ENCODE measurements at places on chromosomes 7 and 10. TPM values are rescaled to one million over a fixed set of nuclear protein-coding genes. Genes with fewer than 3 reads are reported as not detected.

Gene CADPS2
- 36.0 TPM for total RNA-seq

Gene PLPP4
- total RNA-seq, result 3.6 TPM

Gene FRAT1
- 1.2 TPM for total RNA-seq

Gene SLF2
- 114 TPM for total RNA-seq

Gene DCLRE1A
- 14.8 TPM for total RNA-seq

Gene GLUD1
- total RNA-seq, result 186 TPM

Gene PLAU
- 9.5 TPM for total RNA-seq

Gene CLDN3
- total RNA-seq, result 0.21 TPM

Gene GHRHR
- total RNA-seq, result not detected

Gene DYDC2
- not detected for total RNA-seq

Gene SPDYE9
- not detected for total RNA-seq

Gene GCK
- total RNA-seq, result 1.4 TPM

Gene KCND2
- 5.9 TPM for total RNA-seq

Gene SLC13A1
- not detected for total RNA-seq

Gene EN2
- not detected for total RNA-seq

Gene JCAD
- total RNA-seq, result 52.0 TPM

Gene CDH23
- 9.9 TPM for total RNA-seq

Gene GARIN1A
- 0.79 TPM for total RNA-seq

Measured in urinary bladder (tissue), 4 donors.